Activated CD4-positive, alpha-beta T cell treated with anti-CD3 and anti-CD28 coated beads, Interleukin-2, amount 50 U/mL, for 24 hours (primary cell): ENCODE measurements at places on chromosomes 5 and 9.

DNA sequence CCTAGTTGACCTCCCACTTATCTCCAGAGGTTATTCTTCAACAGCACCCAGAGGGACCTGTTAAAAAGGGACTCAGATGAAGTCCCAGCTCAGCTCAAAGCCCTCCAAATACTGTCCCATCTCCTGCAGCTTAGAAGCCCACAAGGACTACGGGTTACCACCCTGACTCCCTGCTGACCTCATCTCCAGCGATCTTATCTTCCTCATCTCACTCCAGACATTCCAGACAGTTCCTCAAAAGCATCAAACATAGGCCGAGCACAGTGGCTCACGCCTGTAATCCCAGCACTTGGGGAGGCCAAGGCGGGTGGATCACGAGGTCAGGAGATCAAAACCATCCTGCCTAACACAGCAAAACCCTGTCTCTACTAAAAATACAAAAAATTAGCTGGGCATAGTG is 263.8 kb upstream of the TLE4 start:
- DNase-seq = no peak

GRCh38 chr9:113656771-113657670 is 193.5 kb downstream of the RGS3 start:
- DNase-seq = no peak

DNA sequence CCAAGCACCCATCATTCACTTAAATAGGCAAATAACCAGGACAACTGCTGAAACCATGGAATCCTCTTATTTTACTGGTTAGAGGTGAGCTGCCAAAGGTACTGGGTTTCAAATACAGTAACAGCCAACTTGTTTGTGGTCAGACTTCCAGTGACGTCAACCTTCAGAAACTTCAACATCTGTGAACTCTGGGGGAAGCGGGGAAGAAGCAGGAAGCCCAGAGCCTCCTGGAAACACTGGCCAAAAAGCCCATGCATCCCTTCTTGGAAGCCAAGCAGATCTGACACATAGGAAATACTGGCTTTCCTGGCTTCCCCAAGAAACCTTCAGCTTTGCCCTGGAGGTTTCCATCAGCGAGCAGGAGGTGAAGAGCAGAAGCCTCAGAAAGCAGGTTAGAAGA is 4.9 kb upstream of the FRRS1L start:
- DNase-seq = no peak

GRCh38 chr9:91421128-91421765 is 2.4 kb downstream of the NFIL3 start:
- DNase-seq = no peak
